Kidney capillary endothelial cell (primary cell): ENCODE measurements at places on chromosomes 4 and X.

DNA sequence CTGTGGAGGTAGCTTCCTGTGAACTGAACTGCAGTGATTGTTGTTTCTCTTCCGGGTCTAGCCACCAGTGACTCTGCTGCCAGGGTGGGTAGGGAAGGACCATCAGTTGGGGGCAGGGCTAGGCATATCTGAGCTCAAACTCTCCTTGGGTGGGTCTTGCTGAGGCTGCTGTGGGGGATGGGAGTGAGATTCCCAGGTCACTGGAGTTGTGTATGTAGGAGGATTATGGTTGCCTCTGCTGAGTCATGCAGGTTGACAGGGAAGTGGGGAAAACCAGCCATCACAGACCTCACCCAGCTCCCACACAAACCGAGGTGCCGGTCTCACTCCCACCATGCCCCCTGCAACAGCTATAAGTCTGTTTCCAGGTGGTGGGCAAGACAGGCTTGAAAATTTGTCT, 1937.8 kb downstream of the PCDH7 start:
- DNase-seq, result no peak

DNA sequence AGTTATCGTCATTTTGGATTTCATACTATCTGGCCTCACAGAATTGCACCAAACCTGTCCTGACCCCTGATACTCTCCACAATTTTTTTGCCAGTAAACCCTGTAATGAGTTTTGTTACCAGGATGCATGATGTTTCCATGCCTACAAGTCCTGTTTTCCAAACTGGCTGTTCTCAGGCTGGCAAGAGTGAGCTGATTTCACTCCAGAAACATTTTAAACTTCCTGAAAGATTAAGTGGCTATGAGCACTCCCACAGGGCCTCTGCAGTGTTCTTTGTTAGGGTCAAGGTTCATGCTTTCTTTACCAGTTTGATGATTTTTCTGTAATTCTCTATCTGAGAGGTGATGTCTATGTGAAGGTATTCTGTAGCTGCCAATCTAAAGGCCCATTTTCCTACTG, 31.7 kb upstream of the PDLIM3 start:
- no peak for DNase-seq

DNA sequence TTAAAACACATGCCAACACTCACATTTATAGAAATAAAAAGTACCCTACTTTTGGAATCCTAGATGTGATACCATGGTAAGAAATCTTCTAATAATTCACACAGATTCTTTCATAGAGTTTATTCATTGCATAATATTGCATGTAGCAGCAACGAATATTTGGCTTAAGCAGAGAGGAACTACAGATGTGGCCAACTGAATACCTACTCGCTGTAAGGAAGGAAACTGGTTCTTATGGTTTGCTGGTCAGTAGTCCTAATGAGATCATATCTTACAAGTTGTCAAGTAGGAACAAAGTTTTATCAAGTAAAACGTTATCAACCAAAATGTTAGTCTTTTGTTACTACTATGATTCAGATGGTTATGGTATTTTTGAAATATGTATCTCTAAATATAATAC, 996.1 kb downstream of the PDHA2 start:
- DNase-seq, result no peak

DNA sequence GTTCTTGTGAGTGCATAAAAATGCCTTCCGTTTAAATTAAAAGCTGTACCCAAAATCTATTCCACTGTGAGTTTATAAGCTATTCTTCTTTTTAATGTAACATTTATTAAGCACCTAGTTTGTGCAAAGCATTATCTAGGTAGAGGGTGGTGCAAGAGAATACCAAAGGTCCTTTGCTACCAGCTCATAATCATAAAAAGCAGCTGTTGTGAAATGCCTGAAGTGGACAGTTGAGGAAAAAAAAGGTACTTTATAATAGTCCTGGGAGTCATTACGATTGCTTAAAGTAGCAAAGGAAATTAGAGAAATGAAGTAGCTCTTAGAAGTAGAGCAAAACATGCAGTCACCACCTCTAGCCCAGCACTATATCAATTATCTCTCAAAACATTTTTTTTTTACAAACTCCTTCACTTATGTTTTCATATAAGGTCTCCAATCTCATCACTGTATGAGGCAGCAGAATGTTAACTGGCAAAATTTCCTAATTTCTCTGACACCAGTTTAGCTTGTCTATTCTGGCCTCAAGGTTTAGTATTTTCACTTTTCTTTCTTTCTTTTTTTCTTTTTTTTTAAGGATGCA, 2.1 kb downstream of the MBNL3 start:
- DNase-seq, result no peak

DNA sequence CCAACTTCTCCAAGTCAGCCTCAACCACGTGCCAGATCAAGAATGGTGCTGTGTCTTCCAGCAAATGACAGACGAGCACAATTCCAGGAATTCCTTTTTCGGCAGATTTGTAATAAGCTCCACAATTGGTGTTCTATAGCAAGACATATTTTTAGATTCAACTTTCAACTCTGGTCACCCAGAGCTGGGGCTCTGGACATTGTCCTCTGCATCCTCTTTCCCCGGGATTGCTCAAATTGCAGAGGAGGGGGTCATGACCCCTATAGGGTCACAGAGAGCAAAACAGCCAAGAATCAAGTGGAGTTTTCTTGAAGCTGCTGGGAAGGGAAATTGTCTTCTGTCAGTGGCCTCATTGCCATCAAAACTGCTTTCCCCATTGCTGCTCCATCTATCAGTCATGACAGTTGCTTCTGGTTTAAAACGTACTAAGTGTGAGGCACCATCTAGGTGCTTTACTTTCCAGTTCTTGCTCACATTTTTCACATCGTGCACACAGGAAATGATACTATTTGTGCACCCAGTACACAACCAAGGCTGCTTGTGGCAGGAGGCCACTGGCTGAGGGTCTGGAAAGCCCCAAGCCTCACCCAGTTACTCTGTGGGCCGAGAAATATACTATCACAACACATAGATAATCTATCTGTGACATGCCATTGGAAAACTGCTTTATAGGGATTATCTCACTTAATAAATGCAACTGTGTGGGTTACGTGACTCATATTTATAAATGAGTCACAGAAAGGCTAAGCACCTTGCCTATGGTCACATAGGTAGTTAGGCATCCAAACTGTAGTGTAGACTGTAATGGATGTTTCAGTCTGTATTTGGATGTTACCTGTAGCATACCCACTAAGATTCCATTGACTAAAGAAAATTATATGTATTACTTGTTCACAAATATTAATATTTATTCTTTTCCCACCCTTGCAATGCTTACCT, 91.7 kb upstream of the PHOX2B start:
- DNase-seq, result no peak

DNA sequence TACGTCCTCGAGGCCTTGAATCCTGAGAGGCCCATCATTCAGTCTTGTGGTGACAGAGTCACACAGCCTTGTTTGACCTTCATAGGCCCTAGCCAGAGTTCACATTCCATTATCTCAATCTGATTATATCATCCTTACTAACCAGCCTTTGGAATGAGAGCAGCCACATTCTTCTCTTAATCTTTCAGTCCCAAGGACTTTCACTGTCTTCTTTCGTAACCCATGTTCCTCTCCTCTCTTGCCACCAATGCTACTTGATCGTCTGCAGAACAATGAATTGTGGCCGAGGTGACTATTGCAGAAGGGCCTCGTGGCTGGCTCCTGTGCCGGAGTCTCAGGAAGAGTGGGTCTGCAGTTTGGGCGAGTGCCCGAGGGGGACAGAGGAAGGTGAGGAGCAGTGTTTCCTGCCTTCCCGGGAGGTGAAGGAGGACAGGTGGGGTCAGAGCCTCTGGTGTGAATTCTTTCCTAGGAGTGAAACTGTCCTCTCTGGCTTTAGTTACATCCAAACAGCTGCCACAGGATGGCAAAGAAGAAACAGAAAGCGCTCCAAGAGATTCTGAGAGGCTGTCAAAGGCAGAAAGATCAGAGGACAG, 94.6 kb downstream of the LIMCH1 start:
- DNase-seq, result no peak

DNA sequence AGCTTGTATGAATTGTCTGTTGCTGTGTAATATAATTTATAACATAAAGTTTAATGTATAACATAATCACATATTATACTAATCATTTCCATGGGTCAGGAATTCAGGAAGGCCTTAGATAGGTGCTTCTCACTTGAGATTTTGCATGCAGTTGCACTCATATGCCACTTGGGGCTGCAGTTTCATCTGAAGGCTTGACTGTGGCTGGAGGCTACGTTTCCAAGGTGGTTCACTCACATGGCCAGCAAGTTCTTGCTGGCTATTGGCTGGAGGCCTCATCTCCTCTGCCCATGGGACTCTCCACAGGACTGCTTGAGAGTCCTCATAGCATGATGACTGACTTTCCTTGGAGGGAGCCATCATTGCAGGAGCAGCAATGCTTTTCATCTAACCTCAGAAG, 53.4 kb upstream of the STX18 start:
- no peak for DNase-seq

GRCh38 chr4:139552517-139553307, 3.3 kb downstream of the SETD7 start:
- DNase-seq, result no peak

- DNase-seq, result peak; percentile 38
These were observed 2.0 kb downstream of the DIPK2B start for GRCh38 chrX:45198706-45199105.

GRCh38 chr4:18034099-18034498, 12.5 kb upstream of the LCORL start:
- no peak for DNase-seq

DNA sequence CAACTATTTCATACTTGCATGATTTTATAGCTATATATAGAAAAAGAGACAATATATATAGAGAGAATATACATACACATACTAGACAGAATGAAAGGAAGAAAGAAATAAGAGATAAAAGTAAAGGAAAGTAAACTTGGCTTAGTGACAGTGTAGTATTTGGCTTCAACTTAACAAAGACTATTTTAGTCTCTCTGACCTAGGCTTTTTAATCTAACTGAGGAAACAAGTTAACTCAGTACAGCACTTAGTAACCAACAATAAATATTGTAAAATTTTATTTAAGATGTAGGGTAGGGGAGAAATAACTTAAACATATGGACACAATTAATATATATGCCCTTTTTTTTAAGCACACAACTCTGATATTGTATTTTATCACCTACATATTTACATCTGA, 249.0 kb upstream of the MAB21L2 start:
- no peak for DNase-seq

GRCh38 chr4:93313197-93313596, 515.4 kb upstream of the ATOH1 start:
- DNase-seq, result peak; percentile 31

GRCh38 chr4:61301271-61301670, 101.1 kb downstream of the ADGRL3 start:
- DNase-seq, result no peak

- DNase-seq, result no peak
These were observed 278.9 kb upstream of the GIMD1 start for GRCh38 chr4:106647451-106647850.

GRCh38 chrX:73916931-73917667, 354.1 kb downstream of the CHIC1 start:
- peak; percentile 96 for DNase-seq

DNA sequence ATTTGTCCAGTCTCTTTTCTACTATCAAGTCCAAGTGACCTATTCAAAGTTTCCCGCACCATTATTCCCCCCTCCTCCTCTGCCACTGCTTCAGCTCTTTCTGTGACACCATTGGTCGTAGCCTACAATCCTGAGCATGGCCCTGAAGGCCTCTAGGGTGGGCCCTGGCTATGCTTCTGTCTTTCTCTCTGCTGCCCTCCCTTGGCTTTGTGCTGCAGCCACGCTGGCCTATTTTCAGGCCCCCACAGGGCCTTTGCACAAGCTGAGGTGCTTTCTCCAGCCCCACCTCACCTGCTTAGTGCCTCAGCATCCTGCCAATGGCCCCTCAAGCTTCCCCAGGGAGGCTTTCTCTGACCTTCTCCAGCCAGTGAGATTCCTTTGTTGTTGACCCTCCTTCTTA, 156.5 kb downstream of the NHS start:
- DNase-seq, result no peak

DNA sequence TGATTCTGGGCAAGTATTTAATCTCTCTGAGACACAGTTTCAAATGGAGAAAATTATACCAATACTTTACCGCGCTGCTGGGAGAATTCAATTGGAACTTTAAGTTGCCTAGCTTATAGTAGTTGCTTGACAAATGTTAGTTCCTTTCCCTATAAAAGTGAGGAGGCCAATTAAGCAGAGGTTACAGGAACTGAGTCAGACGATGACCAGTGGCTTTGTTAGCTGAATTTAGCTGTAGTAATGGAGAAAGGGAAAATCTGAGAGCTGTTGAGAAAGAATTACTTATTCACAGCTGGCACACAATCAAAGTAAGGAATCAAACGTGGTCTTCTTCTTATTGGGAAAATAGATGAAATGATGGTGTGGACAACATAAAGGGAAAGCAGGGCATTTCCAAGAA, 29.6 kb downstream of the SMARCA1 start:
- DNase-seq, result peak; percentile 15

DNA sequence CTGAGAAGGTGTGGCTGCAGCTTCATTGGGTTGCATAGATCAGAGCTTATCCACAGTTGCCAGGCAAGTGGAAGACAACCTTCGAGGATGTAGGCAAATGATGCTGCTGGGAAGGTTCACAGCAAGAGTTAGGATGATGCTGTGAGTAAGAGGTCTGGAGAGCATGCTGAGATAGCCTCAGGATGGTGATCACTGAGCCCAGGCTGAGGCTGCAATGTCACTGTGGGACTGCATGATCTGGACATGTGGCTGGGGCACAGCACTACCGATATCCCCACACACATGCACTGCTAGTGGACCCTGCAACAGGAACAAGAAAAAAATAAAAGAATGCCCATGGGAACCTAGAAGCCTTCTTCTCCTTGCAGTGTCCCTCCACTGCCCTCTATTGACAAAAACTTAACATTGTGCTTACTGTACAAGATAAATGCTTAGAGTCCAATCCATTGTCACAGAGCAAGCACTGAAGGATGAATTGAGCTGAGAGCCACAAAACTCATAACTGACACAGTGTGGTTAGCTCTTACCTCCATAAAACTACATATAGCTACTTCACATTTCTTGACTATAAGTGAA, 105.6 kb downstream of the CNKSR2 start:
- DNase-seq, result peak; percentile 32

DNA sequence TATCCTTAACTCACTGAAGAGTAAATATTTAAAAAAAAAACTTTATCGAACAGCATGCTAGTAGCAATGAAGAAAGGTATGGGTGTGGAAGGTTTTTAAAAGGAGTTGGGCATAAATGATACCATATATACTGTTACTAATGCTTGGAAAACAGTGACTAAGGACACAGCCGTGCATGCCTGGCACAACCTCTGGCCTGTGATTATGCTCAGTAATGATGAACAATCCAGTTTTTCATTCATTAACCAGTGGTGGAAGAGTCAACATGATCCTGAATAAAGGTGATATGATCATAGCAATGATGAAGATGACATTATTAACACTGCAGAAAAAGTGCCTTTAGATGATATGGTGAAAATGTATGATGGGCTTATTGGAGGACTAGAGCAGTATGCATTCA, 43.9 kb upstream of the GPR50 start:
- DNase-seq, result no peak

GRCh38 chrX:47190445-47191269, 3.0 kb upstream of the UBA1 start:
- peak; percentile 78 for DNase-seq

GRCh38 chr4:54571293-54572151, 86.2 kb upstream of the KIT start:
- no peak for DNase-seq

GRCh38 chr4:15737255-15737654, 34.4 kb downstream of the BST1 start:
- no peak for DNase-seq

- no peak for DNase-seq
These were observed 48.1 kb downstream of the PCDH7 start for GRCh38 chr4:30768277-30768676.
